ENCODE measurements at places on chromosomes 7 and 10.

- no peak for DNase-seq
These were observed 19.3 kb downstream of the VIPR2 start for GRCh38 chr7:159125104-159125954.

GRCh38 chr7:50554431-50555322 is 10.5 kb downstream of the DDC start:
- no peak for DNase-seq

- no peak for DNase-seq
These were observed 11.4 kb downstream of the SLIT1 start for GRCh38 chr10:97174276-97174775.

DNA sequence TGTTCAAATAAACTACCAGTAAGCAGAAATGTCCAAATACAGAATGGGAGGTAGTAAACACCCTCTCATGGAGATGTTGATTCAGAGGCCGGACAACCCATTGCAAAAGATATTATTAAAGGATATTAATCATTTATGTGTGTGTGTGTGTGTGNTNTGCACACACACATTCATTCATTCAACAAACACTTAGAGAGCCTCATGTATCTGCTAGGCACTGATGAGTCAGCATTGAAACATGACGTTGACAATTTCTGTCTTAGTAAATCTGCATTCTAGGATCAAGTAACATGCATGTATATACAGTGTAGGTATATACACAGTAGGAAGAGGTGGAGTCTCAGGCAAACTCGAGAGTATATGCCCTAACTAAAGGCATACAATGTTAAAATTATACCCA is 187.0 kb downstream of the ZNF365 start:
- no peak for DNase-seq

DNA sequence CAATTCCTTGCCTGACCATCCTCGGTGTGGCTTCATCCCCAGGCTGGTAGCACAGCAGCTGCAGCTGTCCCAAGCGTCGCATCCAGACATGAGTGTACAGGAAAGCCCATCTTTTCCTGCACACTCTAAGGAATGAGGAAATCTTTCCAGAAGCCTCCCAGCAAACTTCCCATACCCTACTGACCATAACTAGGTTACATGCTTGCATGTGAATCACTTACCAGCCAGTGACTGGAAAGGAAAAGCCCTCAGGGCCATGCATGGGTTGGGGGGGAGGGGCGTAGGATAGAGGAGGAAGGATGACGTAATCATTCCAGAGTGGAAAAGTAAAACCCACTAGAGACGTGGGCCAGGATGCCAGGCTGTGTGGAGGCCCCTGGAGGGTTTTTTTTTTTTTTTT is 18.9 kb upstream of the ZNF212 start:
- DNase-seq = no peak

DNA sequence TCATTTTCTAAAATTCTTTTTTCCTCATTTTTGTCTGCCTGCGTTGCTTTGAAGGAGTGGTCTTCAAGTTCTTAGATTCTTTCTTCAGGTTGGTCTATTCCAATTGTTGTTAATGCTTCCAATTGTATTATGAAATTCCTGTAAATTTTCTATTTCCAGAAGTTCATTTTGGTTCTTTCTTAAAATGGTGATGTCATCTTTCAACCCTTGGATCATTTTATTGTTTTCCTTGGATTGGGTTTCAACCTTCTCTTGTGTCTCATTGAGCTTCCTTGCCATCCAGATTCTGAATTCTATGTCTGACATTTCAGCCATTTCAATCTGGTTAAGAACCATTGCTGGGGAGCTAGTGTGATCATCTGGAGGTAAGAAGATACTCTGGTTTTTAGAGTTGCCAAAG is 33.1 kb downstream of the PNLIPRP2 start:
- no peak for DNase-seq

- no peak for DNase-seq
These were observed 5.3 kb upstream of the CACNB2 start for GRCh38 chr10:18134921-18135320.

DNA sequence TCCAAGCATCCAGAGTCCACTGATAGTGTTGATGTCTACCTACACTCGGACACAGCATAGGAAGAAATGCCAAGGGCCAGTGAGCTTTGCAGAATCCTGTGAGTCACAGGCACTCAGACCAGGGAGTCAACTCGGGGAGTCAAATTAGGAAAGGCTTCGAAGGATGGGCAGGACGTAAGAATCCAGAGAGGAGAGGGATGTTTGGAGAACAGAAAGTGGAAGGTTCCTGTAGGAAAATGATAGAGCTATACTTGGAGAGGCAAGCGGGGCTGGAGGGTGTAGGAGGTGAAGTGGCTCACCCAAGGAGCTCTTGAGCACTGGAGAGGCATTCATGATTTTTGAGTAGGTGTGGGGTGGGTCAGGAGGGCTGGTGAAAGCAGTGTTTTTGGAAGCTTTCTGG is 3.0 kb downstream of the ZYX start:
- no peak for DNase-seq

DNA sequence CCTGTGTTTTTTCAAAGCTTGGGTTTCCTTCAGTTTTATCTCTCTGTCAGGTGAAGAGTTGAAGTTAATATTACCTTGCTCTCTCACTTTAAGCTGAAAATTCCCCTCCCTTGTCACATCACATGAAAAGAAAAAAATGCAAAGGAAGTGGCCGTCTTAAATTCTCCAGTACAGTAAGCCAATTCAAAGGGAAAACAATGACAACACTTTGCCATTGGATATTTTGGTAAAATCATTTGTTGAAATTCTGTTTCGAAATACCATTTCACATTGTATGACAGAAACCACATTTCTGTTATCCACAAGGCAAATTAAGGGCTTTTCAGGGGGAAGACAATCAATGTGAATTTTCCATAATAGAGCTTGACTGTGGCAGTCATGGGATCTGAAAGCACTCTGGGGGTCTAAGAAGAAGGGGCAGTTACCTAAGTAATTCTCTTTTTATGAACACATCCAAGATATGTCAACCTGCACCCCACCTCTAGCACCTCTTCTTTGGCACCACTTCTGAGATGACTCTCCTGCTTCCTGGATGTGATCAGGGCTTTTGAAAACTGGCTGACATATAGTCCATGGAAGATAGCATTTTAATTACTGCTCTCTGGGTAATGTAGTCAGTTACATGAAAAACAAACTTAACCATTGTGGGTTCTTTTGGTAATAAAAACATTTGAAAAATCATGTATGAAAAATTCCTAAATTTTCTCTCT is 63.8 kb downstream of the ENTPD1 start:
- DNase-seq = no peak

- DNase-seq = no peak
These were observed 891.9 kb upstream of the MBL2 start for GRCh38 chr10:53664282-53665019.

GRCh38 chr10:71598621-71599055 is 120.9 kb downstream of the C10orf105 start:
- DNase-seq = no peak

- DNase-seq = peak; percentile 91
These were observed at the start of gene CALY for GRCh38 chr10:133336577-133337369. CALY (minus strand) TSS chr10:133336896; CDS start chr10:133328989, 7,907 bp downstream.

DNA sequence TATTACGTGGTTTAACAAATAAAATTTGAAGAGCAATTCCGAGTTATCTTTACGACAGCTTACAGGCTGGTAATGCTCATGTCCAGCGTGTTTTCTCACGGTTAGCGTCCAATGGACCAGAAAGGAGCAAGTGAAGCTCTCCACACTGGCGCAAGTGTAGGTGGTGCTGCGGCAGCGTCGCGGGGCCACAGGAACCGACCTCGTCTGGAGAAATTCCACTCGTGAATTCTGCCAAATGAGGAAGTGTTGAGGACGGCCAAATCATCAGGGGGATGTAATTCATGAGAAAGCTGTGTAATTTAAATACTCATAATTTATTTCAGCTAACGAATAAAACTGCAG is 350 bp upstream of the ZNF37A start:
- no peak for DNase-seq

- DNase-seq = peak; percentile 22
These were observed 154.8 kb upstream of the PRR15 start for GRCh38 chr7:29408841-29409243.

DNA sequence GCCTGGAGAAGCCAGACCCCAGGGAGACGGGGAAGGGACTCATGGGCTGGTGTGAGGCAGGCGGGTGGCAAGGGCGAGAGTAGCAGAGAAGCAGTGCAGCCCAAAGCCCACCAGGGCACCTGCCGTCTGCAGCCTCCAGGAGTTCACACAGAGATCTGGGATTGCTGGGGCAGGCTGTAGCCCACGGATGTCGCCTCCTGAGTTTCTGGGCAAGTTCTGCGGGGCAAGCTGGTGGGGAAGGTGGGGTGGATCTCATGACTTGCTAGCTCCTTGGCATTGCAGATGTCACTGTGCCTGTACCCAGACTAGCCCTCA is 6.0 kb downstream of the ADCK2 start:
- DNase-seq = no peak

- DNase-seq = no peak
These were observed 8.1 kb upstream of the VDAC2 start for GRCh38 chr10:75202321-75203045.

GRCh38 chr10:1737222-1738061 is at the start of gene ADARB2:
ADARB2 (minus strand) TSS chr10:1737525.
- DNase-seq = no peak

DNA sequence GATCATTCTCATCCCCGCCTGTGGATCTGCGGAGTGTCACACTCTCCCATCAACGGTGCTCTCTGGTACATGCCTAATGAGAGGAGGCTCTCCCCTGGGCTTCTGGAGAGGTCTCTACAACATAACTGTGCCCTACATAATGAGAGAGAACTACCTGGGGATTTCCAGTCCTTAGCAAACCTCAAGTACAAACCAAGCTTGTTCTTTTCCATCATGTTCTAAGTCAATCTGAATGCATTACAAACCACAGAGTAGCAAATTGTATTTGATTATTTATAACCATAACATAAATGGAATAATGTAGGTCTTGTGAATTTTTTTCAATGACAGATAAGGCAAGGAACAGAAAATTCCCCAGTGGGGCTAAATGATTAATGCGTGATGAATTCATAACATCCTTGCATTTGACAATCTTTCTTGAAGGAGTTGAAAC is 412.4 kb upstream of the NRP1 start:
- DNase-seq = no peak

DNA sequence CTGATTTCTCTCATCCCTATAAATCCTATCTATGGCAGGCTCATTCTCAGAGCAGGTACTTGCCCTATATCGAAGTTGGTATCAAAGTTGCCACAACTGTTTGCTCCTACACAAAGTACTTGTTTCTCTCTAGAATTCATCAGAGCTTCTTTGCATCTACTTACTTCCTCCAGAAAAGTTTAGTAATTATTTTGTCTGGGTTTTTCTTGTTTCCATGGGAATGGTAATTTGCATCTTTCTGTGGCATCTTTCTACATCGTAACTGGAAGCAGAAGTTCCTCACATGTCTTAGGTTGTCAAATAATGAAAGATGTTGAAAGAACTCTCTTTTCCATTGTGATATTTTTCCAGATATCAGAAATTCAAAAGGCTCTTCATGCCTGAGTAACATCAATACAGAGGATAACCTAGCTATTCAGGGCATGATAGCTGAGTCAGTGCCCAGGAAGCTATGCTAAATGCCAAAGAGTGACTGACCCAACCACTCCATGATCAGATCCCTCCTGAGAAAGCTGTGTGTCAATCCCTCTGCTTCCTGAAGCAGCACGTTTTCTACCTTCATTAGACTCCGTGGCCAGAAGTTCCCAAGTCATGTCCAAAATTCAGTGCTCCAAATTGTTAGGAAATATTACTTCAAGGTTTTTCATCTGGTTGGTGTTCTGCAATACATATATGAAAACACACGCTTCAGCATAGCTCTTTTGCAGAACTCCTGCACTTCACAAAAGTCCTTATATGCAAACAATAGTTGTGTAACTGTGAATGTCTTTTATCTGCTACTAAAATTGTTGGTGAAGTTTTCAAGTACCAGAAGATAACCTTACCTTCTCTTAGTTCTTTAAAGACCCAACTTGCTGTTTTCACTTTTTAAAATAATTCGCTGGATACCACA is 216.5 kb downstream of the VTI1A start:
- DNase-seq = no peak

DNA sequence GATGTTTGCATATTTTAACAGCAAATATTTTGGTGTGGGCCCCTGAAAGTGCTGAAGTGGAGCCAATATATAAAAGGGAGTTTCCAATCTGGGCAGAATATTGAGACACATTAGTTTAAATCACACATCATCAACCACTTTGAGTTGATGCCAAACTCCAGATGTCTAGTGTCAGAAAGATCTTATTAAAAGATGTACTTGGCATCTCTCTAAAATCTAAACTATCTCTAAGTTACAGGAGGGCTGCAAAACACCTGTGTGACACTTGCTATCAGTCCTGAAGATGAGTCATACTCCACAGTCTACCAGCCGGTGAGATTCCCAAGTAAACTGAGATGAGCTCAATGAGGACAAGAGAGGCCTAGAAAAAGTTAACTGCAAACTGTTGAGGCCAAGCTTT is 11.4 kb downstream of the JAZF1 start:
- no peak for DNase-seq

DNA sequence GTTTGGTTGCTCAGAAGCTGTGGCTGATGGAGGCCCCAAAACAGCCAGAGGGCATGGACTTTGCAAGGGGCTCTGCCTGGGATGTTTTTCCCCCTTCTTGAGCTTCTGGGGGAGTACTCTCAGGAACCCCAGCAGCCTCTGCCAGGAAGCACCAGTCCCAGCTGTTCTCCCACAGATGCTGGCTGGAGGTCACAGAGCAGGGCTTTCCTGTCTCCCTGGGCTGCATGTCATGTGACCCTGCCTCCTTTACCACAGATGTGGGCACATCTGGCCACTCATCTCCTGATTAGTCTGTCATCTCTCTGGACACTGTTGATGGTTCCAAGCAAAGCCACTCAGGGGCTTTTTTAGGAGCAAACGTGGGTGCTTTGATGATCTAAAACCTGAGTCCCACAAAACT is 136.7 kb downstream of the NEURL1 start:
- DNase-seq = no peak

DNA sequence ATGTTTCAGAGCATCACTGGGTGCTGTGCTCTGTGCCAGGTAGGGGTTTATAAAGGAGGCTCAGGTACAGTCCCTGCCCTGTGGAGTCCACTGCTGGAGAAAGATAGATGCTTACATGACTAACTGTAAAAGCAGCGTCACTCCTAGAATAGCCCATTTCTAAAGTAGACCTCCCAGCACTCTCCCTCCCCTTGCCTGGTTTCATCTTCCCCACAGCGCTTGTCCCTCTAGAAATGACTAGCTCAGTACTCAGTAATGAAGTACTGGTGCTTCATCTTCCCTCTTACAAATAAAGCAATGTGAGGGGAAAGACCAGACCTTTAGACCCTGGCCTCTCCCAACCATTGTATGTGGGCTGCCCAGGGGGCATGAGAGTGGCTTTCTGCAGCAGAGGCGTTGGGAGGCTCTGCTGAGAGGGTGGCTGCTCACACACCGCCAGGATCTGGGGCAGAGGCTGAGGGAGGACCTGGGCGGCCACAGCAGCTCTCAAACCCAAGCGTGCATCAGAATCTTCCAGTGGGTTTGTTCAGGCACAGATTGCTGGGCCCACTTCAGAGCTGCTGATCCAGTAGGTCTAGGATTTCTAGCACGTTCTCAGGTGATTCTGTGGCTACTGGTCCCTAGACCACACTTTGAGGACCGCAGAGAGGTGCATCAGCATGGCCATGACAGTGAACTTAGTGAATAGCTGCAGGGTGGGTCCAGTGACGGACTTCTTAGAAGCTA is 110.3 kb upstream of the ANLN start:
- no peak for DNase-seq

GRCh38 chr10:49364747-49365146 is 31.1 kb downstream of the DRGX start:
- DNase-seq = no peak

Data from T follicular helper cell (primary cell).